ENCODE measurements at places on chromosomes 6 and 20.

- DNase-seq: no peak
These were observed 154.4 kb upstream of the MLIP start for GRCh38 chr6:53956804-53957203.

DNA sequence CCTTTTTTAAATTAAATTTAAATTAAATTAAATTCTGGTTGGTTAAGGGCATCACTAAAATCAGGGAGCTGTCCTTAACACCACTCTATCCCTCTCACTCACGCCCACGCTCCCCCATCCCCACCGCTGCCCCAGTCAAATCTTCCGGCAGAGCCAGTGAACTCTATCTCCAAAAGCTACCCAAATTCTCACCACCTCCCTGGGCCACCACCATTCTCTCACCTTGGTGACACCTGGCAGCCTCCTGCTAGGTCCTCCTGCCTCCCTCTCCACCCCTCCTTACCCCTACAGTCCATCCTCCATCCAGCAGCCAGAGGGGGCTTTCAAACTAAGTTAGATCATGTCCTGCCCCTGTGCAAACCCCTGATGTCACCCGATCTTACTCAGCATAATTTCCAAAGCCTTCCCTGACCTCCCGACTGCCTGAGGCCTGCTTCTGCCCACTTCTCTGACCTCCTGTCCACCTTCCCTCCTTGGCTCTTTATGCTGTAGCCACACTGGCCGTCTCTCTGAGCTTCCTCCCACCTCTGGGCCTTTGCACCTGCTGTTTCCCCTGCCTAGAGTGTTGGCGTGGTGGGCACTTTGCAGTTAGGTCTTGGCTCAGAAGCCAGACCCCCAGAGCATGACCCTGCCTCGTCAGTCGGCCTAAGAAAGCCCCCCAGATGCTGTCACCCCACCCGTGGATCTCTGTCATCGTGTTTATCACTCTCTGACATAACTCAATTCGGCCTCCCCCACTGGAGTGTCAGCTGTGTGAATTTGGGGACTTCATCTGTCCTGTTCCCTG is 24.7 kb downstream of the PTGIS start:
- DNase-seq: no peak

DNA sequence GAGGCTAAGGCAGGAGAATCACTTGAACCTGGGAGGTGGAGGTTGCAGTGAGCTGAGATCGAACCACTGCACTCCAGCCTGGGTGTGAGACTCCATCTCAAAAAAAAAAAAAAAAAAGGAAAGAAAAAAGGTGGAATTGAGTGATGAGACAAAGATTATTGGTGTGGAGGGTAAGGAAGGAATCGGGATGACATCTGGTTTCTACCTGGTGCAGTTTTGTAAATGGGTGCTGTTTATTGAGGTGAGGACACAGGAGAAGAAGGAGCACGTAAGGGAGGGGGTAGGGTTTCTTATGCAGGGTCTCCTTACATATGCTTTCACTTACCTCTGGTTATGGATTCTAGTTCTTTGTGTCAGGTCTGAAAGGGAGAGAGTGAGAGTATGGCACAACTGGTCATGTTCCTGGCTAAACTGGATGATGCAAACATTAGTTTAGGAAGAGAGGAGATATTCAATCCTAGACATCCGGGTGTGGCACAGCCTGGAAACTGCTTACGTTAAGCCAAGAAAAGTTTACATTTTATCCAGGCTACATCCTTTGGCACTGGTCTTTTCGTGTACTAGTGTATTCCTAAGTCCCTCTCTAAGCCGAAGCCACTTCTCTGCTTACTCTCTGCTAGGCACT is 5.4 kb downstream of the RALY start:
- no peak for DNase-seq

GRCh38 chr20:40938020-40938419 is 90.6 kb upstream of the TOP1 start:
- no peak for DNase-seq

DNA sequence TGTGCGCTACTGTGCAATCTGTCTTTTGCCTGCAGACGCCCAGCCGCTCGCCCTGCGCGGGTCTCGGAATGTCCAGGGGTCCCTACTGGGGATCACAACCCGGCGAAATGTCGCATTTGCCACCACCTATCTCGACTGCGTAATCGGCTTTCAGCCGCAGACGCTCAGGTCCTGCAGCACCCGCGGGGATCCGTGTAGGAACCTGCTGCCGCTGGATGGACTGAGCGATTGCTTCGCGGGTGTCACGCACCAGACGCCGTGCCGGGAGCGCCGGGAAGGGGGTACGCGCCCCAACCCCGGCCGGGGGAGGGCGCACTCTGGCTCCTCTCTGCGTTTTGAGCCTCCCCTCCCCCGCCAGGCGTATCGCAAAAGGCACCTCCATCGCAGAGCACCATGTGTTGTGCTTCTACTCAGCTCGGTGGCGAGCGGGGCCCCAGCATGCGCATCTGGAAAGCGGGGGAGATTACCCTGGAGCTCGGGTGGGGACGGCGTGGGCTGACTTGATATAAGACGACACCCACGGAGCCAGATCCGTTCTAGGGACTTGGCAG is 747 bp upstream of the PTPRA start:
- peak; percentile 40 for DNase-seq
